ENCODE measurements at places on chromosomes 12 and 14.

DNA sequence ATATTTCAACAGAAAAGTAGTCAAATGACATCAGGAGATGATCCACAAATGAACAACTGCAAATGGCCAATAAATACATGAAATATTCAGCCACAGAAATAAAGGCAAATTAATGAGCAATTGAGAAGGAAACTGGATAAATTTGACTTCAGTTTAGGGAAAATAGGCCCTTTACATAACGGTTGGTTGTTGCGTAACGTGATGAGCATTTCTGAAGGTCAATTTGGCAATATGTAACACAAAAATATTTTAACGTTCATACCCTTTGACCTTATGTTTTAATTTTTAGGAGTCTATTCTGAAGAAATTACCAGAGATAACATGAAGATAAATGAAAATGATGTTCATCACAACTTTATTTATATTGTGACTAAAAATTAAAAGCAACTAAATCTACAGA is 14.7 kb upstream of the MSRB3 start:
- DNase-seq, result no peak

- DNase-seq, result no peak
Observed at GRCh38 chr14:30290001-30290400, 269.0 kb upstream of the G2E3 start.

DNA sequence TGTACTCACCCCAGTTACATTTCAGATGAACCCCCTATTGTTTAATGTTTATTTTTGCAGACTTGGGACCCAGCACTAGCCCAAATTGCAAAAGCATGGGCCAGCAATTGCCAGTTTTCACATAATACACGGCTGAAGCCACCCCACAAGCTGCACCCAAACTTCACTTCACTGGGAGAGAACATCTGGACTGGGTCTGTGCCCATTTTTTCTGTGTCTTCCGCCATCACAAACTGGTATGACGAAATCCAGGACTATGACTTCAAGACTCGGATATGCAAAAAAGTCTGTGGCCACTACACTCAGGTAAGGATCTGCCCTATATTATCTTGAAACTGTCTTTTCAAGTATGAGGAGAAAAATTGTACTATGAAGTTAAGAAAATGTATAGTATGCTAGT is 1.2 kb downstream of the GLIPR1 start:
- DNase-seq, result no peak

GRCh38 chr14:36653962-36654793 is 7.5 kb upstream of the PAX9 start:
- no peak for DNase-seq

GRCh38 chr12:44852483-44852882 is 23.6 kb downstream of the NELL2 start:
- no peak for DNase-seq

Data from CD4-positive, alpha-beta T cell treated with Interleukin-17A for 4 hours (primary cell).